Hypothalamus (tissue), 51 donors: ENCODE measurements at places on chromosomes 11 and 22.
A peak's percentile ranks its signal among the peaks of the same experiment; 100 is the strongest.

DNA sequence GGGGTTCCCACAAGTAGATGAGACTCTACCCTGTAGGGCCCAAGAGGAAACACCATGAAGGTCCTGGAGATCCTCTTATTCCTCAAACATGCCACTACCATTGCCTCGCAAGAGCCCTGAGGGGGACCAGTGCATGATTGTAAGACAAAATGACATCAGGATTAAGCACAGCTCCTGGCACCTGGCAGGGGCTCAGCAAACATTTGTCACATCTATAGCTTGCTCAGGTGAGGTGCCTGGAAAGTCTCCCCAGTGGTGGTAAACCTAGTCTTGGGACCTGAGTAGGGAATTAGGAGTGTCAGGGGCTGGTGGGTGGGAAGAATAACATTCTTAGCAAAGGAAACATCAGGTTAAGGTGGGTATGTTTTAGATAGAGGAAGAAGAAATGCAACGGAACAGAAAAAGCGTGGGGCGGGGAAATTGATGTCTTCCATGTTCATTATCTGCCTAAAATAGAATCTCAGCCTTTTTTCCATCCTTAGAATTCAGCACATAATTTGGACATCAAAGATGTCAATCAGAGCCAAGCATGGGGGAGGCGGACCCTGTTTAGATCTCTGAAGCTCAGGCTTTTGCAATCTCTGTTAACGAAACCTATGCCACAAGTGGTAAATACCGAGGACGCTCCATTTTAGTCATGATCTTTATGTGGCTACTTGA is 924 bp downstream of the YPEL1 start:
- DNase-seq = no peak

- no peak for DNase-seq
Observed at GRCh38 chr11:34680918-34681586, 60.2 kb downstream of the EHF start.

- no peak for DNase-seq
Observed at GRCh38 chr11:9639099-9639498, 24.8 kb upstream of the SWAP70 start.

DNA sequence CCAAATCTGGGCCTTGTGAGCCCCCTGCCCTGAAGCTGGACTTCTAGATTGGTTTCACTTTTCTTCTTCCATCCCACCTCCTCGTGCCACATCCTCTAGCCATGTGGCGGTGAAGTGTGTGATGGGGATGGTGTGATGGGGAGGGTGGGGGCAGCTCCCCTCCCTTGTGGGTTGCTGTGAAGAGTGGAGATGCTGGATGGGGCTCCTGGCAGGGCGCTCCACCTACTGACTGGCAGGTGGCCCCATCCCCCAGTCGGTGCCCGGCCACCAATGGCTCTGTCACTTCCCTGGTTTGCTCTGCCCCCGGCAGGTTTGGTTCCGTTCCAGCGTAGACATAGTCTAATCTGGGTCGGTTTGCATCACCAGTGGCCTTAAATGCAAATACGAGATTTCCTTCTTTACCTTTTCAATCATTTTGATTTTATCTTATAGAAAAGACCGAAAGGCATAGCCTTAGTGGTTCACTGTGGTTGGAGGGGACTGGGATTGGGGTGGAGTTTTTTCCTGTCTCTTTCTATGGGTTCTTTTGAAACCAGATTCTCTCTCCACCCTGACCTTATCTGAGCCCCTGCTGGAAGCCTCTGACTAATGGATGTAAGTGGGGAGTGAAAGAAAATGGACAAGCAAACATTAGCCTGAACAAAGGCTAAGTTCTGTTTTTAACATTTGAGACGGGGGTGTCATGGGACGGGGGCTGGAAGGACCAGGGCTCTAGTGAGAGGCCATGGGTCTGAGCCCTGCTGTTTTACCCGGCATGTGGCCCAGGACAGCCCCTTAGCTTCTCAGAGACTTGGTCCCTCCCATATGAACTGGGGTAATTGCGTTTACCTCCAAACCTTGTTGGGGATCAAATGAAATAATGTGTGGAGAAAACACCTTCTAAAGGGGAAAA is 149.3 kb downstream of the CACNA1I start:
- DNase-seq = no peak

DNA sequence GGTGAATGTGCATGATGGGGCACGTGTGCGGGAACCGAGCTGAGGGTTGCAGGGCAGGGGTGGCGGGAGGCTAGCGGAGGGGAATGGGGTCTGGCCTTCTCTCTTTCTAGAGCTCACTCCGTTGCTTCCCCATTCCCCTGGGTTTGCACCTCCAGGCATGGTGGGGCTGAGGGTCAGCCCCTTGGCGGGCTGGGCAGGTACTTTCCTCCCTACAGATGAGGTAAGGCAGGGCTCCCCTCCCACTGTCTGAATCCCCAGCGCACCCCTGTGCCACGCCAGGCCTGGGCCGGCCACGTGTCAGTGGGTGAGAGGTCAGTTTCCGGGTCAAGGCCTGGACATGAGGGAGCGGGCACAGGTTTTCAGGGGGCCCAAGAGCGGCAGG is 8.9 kb downstream of the SUSD2 start:
- DNase-seq = no peak

- DNase-seq = no peak
Observed at GRCh38 chr11:28697920-28698827, 590.0 kb downstream of the METTL15 start.

DNA sequence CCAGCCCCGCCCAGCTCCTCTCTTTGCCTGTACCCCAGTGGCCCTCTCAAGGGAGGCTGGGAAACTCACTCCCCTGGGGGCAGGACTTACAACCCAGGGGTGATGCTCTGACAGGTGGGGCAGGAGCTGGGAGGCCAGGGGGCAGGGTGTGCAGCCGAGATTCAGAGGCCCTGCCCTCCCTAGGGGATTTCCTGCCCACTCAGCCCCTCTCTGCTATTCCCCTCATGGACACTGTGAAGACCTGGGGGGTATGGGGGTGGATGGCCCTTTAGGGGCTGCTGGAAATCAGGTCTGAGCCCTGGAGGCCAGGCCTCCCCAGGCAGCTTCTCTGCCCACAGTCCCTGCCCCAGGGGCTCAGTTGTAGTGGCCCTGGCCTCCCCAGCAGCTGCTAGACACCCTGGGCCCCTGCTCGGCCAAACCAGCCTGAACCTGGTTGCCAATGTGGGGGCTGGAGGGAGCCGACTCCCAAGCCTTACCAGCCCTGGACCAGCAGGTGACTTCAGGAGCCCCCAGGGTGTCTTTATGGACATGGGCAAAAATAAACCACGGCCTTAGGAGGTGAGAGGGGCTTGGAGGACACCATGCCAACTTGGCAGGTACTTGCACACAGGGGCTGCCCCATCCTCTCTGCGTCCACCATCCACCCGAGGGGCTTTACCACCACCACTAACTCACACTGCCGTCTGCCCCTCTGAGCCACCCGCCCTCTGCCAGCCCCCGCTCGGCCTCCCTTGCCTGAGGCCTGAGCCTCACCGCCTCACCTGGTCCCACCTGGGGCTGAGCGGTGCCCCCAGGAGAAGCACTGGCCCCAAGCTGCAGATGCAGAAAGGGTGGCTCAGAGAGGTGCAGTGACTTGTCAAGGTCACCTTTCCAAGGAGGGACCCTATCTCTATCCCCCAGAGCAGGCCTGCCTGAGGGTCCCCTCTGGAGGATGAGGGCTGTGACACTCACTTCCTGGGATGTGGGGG is 2.8 kb upstream of the PHLDA2 start:
- DNase-seq = no peak

DNA sequence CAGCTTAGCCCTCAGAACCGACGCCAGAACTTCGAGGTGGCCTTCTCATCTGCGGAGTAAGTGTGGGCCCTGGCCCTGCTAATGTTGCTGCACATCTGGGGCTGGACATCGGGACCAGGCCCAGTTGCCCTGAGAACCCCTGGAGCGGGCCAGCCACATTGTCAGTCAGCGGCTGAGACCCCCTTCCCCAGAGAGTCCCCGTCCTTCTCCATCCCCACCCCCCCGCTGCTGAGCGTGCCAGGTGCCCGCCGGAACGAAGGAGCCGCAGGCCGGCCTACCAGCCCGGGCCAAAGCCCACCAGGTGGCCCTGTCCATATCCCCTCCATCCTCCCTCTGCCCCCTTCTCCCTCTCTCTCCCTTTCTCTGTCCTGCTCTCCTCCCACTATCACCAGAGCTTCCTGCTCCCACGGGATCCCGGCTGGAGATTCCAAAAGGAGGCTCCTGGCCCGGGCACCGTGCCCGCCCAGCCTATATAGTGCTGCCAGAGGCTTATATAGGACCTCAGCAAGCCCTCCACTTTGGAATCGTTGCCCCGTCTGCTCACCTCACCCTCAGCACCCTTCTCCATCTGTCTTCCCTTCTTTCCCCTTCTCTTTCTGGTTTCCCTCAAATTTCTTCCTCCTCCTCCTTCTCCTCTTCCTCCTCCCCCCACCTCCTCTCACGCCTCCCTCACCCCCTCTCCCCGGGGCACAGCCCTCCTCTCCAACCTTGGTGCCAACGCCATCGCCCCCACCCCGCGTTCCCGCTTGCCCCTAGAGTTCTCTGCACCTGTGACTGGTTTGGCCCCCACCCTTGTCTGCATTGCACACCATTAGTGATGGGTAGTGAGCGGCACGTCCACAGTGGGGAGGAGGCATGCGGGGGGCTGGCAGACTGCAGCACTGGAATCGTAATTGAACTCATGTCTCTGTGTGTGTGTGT is 7.3 kb downstream of the SELENOM start:
- DNase-seq = no peak

GRCh38 chr11:65854161-65854592 is 3.8 kb downstream of the CFL1 start:
- DNase-seq = no peak

DNA sequence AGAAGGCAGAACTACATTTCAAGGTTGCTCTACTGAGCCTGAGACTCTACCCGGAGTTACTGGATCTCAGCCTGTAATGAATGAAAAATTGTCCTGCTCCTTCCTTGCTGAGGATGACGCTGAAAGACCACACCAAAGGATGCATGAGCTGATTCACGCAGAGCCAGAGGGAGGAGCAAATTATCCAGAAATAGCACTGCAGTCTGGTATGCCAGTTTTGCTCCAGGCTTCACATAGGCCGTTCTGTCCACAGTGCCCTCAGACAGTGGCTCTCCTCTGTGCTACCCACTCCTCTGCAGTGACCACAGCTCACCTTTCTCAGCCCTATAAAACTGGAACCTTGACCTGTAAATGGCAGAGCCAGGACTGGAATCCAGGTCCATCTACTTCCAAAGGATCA is 79.3 kb upstream of the GALNT18 start:
- DNase-seq = no peak

GRCh38 chr11:35655856-35656255 is 6.7 kb upstream of the TRIM44 start:
- no peak for DNase-seq

GRCh38 chr11:123233975-123234334 is 38.9 kb upstream of the CLMP start:
- DNase-seq = no peak

- DNase-seq = peak; percentile 47
Observed at GRCh38 chr11:118953265-118953664, 2.8 kb upstream of the UPK2 start.

GRCh38 chr22:47121791-47122190 is 359.3 kb downstream of the TBC1D22A start:
- no peak for DNase-seq

DNA sequence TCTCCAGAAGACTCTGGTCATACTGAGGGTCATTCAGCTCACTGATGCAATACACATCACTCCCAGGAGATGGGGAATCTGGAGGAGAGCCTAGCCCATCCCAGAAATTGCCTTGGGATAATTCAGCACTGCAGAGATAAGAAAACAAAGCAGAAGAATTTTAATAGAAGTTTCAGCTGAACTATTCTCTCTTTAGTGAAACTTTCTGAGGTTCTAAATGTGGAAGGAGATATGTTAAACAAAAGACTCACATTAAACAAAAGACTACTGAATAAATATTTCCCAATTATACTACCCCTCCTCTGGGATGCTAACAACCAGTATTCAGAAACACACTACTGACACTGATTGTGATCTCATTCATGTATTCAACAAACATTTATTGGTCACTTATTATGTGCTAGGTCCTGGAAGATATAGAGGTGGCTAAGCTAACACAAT is 47.8 kb downstream of the C2CD3 start:
- DNase-seq = no peak

GRCh38 chr11:27722953-27723344 is 22.7 kb upstream of the BDNF start:
- no peak for DNase-seq
